ENCODE measurements at places on chromosomes 5 and 9.

DNA sequence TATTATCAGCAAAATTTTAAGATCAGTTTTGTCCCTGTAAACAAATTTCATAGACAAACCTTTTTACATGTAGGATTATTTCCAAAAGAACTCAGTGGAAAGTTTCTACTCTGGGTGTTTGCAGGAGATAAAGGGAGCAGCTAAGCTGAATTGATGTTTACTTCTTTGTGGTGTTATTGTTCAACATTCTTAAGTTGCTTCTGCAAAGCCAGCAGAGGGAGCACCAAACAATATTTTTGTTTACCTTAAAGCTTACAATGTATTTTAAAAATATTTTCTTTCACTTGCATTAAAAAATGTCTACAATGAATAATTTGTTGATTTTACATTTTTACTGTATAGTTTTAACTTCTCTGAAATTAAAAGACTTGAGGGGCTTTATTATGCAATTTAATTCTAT is 135.4 kb downstream of the ATG10 start:
- no peak for DNase-seq

DNA sequence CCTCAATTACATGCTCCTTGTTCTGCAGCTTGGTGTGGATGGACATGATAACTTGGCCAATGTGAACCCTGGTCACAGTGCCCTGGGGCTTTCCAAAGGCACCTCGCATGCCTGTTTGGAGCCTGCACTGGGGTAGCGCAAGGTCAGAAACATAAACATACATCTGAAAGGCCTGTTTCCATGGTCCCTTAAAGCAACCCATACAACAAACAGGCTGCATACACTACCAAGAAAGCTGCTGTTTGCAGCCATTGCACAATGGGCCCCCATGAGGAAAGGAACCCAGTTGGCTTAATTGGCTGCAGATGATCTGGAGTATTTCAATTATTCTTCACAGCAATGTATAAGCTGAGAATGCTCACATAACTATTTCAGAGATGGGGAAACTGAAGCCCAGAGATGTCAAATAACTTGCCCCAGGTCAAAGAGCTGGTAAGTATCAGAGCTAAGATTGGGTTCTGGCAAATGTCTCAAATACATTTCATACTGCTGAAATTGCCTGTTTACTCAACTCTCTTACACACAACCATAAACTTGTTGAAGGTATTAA is 233.9 kb downstream of the ASTN2 start:
- no peak for DNase-seq

DNA sequence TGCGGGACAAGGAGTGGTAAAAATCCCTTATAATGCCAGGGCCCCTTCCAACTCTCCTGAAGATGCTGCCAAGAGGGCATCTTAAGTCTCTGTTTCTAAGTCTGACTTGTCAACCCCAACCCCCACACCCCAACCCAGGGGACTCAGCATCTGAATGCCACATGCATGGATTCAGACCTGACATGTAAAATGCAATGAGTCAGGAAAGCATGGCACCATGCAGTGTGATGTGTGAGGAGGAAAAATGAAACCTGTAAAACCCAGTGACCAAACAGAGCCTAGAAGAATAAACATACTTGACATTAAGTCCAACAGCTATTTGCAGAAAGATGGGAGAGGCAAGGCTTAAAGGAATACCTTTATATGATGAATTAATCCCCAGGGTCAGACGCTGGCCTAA is 112.4 kb downstream of the ASTN2 start:
- DNase-seq: no peak

DNA sequence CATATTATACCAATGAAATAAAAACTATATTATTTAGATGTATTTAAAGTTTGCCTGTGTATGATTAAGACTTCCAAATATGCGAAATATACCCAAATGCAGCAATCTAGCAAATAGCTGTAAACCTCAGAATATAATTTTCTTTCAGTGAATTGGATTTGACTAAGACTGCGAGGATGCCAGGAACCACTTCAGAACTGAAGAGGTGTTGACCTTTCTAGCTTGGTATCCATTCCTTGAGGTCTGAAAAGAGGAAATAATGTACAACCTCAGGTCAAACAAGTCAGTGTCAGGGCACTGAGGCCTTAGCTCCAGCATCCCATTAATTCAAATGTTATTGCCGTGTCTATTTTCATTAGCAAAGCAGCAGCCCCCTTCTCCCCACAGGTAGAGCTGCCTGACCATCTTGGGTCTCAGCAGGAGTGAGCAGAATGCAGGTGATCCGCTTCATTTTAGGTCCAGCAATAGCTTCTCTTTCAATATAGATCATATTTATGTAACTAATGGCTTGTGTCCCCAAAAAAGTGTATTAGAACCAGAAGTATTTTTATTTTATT is 100.0 kb downstream of the KIAA1958 start:
- no peak for DNase-seq

DNA sequence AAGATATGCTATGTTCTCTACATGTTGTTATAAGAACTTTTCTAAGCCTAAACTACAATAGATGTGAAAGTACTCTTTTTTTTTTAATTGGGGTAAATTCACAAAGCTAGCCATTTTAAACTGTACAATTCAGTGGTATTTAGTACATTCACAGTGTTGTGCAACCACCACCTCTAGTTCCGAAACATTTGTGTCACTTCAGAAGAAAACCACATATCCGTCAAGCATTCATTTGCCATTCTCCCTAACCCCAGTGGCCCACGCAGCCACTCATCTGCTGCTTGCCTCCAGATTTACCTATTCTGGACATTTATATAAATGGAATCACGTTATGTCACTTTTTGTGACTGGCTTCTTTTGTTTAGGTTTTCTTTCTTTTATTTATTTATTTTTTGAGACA is 43.1 kb downstream of the SPTAN1 start:
- DNase-seq: no peak

DNA sequence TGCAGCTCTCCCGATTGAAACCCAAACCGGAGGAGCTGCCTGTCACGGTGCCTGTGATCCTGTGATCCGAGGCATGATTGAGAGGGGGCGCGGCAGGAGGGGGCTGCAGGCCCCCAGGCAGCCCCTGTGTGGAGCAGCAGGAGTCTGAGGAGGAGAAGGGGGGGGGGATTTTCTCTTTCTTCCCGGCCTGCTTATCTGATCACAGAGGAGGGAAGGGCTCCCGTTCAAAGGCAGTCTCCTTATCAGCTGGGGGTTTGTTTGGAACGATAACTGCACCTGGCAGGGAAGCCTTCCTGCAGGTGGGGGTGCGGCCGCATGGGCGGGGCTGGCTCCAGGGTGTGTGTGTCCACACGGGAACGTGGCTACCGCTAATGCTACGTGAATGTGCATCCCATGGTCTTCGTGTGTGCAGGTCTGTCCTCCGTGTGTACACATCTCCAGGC is 38.4 kb downstream of the LMX1B start:
- peak; percentile 89 for DNase-seq

DNA sequence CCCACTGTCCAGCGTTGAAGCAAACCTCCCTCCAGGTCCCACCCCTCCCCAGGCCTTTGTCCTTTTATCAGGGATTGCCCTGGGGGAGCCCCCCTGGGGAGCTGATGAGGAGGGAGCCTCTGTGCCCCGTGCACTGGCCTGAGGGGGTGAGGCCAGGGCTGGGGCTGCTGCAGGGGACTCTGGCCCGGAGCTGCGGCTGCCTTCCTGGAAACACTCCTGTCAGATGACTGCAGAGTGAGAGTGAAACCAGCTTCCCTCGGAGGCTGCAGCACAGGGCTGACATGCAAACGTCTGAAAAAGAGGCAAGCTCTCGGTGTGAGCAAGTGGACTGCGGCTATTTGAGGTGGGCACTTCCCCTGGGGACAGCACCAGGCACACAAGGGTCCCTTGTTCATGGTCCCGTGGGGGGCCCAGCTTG is 4.6 kb upstream of the TRAF2 start:
- DNase-seq: no peak

- no peak for DNase-seq
Observed at GRCh38 chr9:126058591-126058990, 268.0 kb upstream of the MVB12B start.

- no peak for DNase-seq
Observed at GRCh38 chr9:133437753-133438531, 15.8 kb downstream of the ADAMTS13 start.

- no peak for DNase-seq
Observed at GRCh38 chr9:13215791-13216554, 63.5 kb downstream of the MPDZ start.

GRCh38 chr9:116855881-116856662 is 169.0 kb downstream of the TRIM32 start:
- no peak for DNase-seq

GRCh38 chr5:174140452-174141020 is 95.0 kb downstream of the NSG2 start:
- DNase-seq: no peak

- DNase-seq: peak; percentile 96
Observed at GRCh38 chr9:2570615-2571479, 50.7 kb upstream of the VLDLR start.

DNA sequence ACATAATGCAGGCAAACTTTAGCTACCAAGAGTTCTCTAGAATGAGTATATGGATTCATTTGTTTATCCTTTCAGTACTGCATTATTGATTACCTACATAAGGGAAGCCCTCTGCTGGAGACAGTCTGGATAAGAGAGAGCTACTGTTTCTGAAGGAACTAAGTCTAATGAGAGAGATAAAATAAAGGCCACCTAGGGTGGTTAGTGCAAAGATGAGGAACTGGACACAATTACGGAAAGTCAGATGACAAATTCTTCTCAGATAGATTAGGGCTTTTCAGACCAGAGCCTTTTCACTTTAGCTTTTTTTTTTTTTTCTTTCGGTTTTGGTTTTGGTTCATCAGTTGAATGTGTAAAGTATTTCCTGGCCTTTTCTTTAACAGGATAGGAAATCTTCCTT is 31.3 kb downstream of the ISOC1 start:
- DNase-seq: no peak

- no peak for DNase-seq
Observed at GRCh38 chr5:133373121-133373870, 239.0 kb downstream of the FSTL4 start.

DNA sequence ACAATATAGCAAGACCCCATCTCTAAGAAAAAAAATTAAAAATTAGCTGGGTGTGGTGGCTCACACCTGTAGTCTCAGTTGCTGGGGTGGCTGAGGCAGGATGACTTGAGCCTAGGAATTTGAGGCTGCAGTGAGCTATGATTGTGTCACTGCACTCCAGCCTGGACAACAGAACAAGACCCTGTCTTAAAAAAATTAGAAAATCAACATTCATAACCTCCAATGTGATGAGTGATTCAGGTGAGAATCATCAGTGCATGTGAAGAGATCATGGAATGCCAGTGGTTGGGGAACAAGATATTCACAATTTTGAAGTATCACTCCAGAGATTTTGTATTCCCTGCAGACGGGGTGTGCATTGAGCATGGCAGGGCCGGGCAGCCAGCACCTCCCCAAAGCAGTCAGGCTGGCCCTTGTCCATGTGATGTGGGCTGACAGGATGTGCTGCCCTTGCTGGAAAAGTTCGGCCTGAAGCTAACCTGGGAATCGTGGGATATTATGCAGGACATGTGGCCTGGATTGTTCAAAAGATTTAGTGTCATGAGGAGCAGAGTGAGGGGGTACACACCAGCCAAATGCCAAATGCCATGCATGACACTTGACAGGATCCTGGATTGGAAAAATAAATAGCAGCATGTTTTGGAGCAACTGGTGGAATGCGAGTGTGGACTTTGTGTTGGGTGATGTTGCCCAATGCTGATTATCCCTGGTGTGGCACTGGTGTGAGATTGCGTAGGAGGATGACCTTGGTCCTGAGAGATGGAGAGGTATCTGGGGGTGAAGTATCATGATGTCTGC is 189.0 kb downstream of the RGS3 start:
- no peak for DNase-seq

DNA sequence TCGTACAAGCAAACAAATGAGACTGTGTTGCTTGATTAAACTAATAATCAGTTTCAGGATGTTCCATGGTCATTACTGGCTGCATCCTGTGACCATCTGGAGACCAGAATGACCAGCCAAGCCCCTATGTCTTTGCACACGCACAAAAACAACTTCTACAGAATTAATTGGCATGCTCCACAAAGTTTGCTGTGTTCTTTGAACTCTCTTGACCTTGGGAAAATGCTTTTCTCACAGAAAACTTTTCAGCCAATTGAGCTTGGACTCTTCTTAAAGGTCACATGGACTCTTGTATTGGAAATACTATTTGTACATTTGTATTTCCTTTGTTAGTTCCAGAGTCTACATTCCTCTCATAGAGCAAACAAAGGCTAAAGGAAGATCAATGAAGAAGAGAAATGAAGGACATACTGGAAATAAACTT is 147.8 kb downstream of the ARRDC3 start:
- no peak for DNase-seq

DNA sequence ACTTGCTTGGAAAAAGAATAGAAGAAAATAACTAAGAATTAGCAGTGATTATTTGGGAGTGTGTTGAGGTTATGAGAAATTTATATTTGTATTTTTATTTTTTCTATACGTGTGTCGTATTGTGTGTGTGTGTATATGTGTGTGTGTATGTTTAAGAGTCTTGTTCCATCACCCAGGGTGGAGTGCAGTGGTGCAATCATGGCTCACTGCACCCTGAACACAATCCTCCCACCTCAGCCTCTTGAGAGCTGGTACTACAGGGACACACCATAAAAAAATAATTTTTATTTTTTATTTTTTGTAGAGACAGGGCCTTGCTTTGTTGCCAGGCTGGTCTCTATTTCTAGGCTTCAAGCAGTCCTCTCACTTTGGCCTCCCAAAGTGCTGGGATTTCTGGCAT is 643.8 kb downstream of the PDE4D start:
- DNase-seq: no peak

- no peak for DNase-seq
Observed at GRCh38 chr9:134597041-134597913, 44.3 kb upstream of the COL5A1 start.

GRCh38 chr9:116094846-116095245 is 58.7 kb upstream of the PAPPA start:
- no peak for DNase-seq

DNA sequence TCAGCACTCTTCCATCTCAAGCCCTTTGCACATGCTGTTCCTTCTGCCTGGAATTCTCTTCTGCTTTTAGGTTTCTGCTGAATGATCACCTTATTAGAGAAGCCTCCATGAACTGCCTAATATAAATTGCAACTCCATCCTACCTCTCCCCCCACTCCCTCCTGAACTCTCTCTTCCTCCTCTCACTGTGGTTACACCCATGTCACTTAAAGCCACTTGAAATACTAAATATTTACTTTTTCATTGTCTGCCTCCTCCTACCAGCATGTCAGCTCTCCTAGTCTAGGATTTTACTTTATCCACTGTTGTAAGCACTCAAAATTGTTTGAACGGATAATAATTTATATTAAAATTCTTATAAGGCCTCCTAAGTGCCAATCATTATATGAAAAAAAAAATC is 43.8 kb downstream of the ACTL7B start:
- no peak for DNase-seq

- DNase-seq: no peak
Observed at GRCh38 chr5:4921929-4922328, 218.2 kb upstream of the ADAMTS16 start.

GRCh38 chr5:162068412-162068811 is 839 bp downstream of the GABRG2 start:
- DNase-seq: peak; percentile 16

GRCh38 chr9:100216178-100216787 is 117.2 kb downstream of the INVS start:
- peak; percentile 76 for DNase-seq
